ENCODE measurements at places on chromosomes 12 and 14. TPM values are rescaled to one million over a fixed set of nuclear protein-coding genes. Genes with fewer than 3 reads are reported as not detected.

- no peak for DNase-seq
These were observed 49.2 kb upstream of the PTHLH start for GRCh38 chr12:28021704-28022103.

DNA sequence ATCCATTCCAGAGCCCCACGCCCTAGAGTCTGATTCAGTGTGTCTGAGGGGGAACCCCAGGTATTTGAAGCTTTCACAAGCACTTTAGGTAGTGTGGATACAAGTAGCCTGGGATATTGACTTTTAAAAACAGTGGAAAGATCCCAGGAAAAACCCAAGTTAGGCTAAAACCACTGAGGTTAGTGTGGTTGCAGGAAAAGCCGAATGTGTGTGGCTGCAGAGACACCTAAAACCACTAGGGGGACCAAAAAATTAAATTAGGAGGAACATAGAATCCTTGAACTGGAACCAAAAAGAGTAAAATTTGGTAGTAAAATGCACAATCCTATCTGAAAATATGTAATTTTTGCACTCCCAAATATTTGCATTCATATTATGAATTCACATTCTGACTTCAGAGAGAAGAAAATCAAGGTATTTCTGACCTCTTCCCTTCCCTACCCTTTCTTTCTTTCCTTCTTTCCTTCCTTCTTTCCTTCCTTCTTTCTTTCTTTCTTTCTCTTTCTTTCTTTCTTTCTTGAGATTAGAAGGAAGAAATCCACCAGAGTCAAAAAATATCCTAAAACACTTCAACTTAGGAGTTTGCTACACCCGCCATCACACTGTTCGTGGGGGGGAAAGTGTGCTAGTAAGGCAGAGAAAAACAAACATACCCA, 37.8 kb downstream of the SLCO1A2 start:
- DNase-seq: no peak

DNA sequence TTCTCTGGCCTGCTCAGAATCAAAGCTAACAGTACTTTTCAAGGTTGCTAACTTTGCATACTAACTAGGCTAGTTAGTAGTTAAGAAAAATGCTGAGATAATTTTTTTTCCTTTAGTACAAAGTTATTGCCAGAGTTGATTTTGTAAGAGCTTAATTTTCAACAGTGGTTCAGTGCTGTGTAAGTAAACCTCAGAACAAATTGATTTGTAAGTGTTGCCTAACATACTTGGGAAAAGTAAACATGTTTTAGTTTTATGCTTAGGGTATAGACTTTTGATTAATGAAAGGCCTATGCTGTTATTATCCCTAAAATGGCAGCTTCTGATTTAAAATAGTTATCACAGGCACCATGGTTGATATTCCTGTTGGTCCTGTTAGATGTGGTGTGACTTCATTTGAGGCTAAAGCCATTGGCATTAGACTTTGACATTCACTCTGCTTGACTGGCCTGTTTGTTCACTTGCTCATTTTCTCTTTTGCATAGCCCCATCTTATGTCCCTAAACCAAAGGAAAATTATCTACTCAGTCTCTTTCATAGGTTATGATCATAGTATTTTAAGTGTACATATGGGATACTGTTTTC, 5.2 kb downstream of the CMAS start:
- no peak for DNase-seq

The SLC35E3 gene
- polyA plus RNA-seq: 23.2 TPM

GRCh38 chr14:104913435-104913834, 11.2 kb upstream of the PLD4 start:
- DNase-seq: no peak

The ADSS1 gene
- polyA plus RNA-seq: 18.3 TPM

Data from renal cortex interstitium (tissue), 15 donors.